ENCODE measurements at places on chromosomes 2 and 18.

DNA sequence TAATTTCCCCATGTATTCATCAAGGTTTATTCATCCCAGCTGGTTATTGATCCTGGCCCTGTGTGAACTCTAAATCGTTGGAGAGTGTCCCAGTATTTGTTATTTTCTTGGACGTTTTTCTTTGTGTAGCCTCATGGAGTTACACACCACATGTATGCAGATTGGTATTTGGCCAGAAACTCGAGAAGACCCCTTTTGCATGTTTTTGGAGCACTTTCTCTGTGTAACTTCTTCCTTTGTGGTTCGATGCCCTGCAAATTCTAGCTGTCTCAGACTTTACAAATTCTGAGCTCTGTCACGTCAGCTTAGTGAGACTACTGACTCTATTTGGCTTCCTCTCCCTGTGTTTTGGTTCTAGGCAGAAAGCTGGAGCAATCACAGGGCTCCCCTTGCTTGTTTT lies 198.7 kb downstream of the MCFD2 start:
- peak; percentile 72 for DNase-seq

GRCh38 chr2:40556293-40556692 lies 104.4 kb upstream of the SLC8A1 start:
- peak; percentile 63 for DNase-seq

- DNase-seq: no peak
Observed at GRCh38 chr2:67036444-67036843, 360.7 kb upstream of the ETAA1 start.

- DNase-seq: no peak
Observed at GRCh38 chr2:85436836-85437487, 18.4 kb downstream of the SH2D6 start.

- DNase-seq: no peak
Observed at GRCh38 chr2:106932644-106933043, 46.7 kb upstream of the ST6GAL2 start.

- no peak for DNase-seq
Observed at GRCh38 chr2:30280596-30281434, 49.5 kb downstream of the LBH start.

DNA sequence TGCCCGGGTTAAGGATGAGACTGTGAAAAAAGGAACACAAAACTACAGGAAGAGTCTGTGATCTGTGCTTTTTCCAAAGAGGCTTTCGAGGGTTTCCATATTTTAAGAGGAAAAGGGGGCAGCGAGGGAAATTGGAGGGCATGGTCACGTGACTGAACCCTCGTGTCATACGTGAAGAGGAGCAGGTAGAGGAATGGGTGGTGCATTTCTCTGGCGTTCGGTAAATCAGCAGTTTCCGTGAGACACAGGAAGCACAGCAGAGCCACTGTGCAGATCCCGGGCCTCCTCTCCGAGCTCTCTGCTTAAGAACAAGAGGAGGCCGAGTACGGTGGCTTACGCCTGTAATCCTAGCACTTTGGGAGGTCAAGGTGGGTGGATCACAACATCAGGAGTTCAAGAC lies 219.7 kb downstream of the NDUFA10 start:
- DNase-seq: no peak

DNA sequence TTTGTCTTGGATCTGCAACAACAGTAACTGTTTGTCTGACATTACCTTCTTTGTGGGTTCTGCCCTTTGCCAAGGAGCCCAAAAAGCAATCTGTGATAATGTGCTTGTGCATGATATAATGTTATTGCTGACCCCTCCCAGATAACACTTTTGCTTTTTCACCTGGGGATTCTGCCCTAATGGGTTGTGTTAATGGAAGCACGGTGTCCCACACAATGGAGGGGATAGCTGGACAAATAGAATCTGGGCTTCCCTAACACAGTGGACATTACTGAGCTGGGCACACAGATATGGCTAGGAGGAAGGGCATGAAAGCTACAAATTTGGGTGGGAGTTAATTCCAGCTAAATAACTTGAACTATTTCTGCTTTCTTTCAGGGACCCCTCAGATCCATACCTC lies 20.6 kb downstream of the PLB1 start:
- no peak for DNase-seq

- DNase-seq: no peak
Observed at GRCh38 chr2:159051661-159052060, 83.2 kb downstream of the TANC1 start.
